ENCODE measurements at places on chromosomes 13 and 19. TPM values are rescaled to one million over a fixed set of nuclear protein-coding genes. Genes with fewer than 3 reads are reported as not detected.

DNA sequence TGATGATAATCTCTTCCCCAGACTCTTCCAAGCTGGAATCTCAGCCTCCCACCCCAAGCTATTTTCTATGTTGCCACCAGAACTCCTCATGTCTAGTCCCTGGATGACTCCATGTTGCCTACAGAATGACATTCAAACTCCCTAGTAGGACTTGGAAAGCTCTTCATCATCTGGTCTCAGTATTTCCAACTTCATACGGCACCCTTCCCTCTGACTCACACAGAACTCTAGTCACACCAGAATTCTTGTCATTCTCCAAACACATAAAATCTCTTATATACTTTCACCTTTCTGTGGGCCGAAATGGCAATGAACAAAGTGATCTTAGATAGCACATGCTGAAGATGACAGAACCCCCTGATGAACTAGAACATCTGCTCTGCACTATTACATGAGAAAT is 86.2 kb downstream of the CAB39L start:
- no peak for DNase-seq

GRCh38 chr19:1230783-1231489 is 6.9 kb downstream of the CBARP start:
- no peak for DNase-seq

DNA sequence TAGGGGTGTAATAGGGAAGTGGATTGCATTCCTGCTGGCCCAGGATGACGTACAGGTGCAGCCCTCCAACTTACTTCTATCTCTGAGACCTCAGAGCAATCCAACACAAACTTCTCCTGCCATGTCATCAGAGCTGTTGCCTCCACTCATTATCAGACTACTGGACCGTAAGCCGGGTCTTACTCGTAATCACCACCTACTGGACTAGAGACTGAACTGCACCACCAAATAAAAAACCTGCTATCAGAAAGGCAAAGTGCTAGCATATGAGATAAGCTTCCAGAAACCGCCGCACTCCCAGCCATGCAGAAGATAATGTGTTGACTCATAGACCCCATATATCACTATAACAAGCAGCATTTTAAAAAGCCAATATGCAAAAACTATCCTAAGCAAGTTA is 102.0 kb downstream of the SLITRK1 start:
- no peak for DNase-seq

DNA sequence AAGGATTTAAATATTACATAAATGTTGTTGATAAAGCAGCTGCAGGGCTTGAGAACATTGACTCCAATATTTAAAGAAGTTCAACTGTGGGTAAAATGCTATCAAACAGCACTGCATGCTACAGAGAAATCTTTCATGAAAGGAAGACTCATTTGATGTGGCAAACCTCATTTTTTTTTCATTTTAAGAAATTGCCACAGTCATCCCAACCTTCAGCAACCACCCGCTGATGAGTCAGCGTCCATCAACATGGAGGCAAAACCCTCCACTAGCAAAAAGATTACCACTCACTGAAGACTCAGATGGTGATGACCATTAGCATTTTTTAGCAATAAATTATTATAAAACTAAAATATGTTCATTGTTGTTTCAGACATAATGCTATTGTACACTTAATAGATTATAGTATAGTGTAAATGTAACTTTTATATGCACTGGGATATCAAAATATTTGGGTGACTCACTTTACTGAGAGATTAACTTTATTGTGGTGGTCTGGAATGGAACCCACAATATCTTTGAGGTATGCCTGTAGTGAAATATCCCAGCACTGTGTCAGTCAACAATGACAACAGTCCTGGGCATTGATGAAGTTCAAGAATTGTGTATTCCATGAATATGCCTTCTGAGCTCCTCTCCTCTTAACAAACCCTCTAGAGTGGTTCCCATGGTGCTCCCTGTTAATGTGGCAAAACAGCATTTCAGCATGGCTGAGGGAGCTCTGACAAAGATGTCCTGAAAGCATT is 52.4 kb upstream of the SOX21 start:
- DNase-seq = no peak

- no peak for DNase-seq
Measured at GRCh38 chr13:45441633-45442032, 23.1 kb upstream of the COG3 start.

DNA sequence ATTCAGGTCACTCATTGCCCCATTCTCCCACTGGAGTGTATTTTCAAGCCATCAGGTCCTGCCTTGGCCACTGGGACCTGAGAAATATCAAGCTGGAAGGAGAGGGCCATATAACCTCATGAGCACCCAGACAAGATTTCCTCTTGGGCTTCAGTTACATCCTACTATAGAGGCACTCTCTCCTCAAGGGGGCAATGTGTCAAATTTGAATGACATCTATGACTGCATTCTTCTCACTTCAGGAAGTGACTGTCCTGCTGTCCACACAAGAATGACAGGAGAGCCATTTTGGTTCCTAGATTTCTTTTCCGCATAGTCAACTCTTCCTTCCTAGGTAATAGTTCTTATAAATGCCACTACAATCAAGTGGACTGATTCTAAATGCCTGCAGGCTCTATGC is 416.2 kb downstream of the DIAPH3 start:
- DNase-seq = no peak

DNA sequence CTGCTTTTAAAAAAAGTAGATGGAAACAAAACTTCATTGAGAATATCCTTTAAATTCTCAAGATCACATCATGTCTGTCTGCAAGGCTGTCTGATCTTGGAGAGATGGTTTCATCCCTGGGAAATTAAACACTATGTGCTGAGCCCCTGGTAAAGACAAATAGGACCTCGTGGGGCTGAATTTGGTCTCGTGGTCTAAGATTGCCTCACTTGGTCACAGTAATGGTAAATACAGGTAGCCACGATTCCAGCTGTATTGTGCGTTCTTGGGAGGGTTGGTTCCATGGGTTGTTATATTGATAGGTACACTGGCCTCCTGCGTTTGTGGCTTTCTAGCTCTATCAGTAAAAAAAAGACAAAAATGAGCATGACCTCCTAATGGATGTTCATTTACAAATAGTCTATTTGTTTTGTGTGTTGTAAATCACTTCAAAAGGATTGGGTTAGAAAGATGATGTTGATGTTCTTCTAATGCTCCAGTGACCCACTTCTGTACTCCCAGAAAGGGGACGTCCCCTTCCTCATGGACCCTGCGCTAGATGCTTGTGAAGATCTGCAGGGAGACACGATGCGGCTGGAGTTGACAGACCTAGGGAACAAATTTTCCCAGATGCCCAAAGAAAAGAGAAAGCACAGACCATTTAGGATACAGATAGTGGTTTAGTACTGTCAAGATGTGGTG is 1.8 kb downstream of the CEBPG start:
- no peak for DNase-seq

FAAP24 gene
- 3.4 TPM for polyA plus RNA-seq

PCSK4 gene
- polyA plus RNA-seq = 6.0 TPM
